Fibroblast of skin of right quadriceps (primary cell): ENCODE measurements at places on chromosomes 12 and 14.
A peak's percentile ranks its signal among the peaks of the same experiment; 100 is the strongest.

GRCh38 chr12:123681605-123682004, 10.7 kb downstream of the TCTN2 start:
- DNase-seq, result no peak

GRCh38 chr12:62686938-62687337, 220.3 kb downstream of the MON2 start:
- peak; percentile 76 for DNase-seq

DNA sequence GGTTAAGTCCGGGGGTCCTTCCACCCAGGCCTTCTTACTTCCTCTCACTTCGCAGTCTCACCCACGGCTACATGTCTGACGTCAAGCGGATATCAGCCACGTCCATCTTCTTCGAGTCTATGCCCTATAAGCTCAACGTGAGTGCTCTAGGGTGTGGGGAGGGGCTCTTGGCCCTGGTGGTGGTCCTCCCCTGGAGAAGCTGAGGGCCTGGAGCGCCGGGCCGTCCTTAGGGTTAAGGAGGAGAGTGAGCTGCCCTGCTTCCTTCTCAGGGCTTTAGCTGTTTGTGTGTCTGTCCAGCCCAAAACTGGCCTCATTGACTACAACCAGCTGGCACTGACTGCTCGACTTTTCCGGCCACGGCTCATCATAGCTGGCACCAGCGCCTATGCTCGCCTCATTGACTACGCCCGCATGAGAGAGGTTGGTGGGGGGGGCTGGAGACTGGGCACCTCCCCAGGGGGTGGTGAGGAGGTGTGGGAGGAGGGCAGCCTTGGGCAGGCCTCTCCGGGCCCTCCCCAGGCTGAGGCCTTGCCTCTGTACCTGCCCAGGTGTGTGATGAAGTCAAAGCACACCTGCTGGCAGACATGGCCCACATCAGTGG, 2.7 kb downstream of the SHMT2 start:
- no peak for DNase-seq

- DNase-seq, result peak; percentile 30
Measured at GRCh38 chr14:70045844-70046535, 142.8 kb downstream of the SLC8A3 start.

DNA sequence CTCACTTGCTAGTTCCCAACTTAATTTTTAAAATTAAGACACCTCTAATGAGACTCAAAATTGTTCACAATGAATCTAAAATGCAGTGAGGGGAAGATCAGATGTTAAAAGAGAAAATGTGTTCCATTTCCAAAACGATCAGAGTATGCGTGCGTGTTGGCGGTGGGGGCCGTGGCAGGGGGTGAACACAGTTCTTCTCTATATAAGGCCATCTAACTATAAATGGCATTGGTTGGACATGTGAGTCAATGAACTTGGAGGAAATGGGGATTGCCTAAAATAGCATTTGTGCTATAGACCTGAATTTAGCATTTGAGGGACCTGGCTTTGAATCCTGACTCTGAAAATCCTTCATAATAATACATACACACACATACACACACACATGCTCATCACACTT, 149.4 kb downstream of the FOXN3 start:
- no peak for DNase-seq

DNA sequence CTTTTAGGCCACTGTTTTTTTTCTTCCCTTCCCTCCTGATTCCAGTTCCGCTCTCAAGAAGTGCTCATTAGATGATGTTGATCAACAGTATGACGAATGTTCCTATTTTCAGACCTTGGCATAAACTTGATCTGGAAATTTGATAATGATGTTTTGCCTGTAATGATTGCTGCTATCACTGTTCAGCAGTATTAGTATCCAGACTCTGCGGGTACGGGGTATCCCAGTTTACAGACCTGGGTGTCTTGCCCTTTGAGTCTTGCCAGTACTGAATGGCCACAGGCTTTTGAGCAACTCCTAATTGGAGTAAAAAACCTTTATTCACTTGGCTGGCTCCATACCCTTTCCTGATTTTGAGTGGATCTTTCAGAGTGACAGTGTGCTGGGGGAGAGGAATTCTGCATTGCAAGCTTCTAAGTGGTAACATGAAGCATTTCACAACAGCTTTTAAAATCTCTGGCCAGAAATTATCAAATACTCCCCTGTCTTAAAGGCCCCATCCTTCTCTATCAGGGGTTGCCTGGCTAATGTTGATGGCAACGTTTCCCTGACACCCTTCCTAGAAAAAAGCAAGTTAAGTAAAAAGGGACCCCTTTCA, 5.9 kb upstream of the ASB8 start:
- DNase-seq, result no peak

- DNase-seq, result no peak
Measured at GRCh38 chr12:94620621-94621020, 29.7 kb downstream of the TMCC3 start.

- peak; percentile 95 for DNase-seq
Measured at GRCh38 chr12:64088431-64089349, 133.4 kb downstream of the KICS2 start.

DNA sequence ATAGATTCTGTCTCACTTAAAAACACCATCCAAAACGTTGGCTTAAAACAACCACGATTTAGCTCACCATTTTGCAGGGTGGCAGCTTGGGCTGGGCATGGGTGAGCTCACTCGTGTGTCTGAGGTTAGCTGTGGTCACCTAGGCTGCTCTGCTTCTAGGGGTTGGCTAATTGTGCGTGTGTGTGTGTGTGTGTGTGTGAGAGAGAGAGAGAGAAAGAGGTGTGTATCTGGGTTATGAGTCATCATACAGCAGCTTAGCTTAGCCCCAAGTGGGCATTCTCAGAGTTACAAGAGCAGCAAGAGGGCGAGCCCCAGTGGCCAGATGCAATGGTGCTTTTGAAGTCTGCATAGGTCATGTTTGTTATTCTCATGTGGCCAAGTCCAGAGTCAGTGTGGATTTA, 6.0 kb downstream of the FBXW8 start:
- DNase-seq, result peak; percentile 37

GRCh38 chr14:64715146-64715627, 11.0 kb downstream of the PLEKHG3 start:
- DNase-seq, result no peak

DNA sequence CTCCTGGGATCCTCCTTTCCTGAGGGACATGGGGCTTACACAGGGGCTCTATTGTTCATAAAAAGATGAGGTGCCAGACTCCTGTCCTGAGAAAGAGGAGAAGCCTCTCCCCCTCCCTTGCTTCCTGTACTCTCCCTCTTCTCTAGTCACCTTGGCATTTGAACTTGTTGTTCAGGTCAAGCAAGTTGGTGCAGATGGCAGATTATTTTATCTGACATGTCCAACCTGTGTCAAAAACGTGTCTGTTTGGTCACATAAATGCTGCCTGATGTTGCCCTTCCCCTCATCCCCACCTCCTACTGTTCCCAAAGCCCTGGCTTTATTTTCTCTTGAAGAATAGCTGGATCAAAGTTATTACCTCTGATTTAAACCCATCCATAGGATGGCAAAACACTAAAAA, 154.8 kb downstream of the TMX1 start:
- no peak for DNase-seq

- no peak for DNase-seq
Measured at GRCh38 chr12:20704860-20705259, 9.7 kb downstream of the SLCO1C1 start.

DNA sequence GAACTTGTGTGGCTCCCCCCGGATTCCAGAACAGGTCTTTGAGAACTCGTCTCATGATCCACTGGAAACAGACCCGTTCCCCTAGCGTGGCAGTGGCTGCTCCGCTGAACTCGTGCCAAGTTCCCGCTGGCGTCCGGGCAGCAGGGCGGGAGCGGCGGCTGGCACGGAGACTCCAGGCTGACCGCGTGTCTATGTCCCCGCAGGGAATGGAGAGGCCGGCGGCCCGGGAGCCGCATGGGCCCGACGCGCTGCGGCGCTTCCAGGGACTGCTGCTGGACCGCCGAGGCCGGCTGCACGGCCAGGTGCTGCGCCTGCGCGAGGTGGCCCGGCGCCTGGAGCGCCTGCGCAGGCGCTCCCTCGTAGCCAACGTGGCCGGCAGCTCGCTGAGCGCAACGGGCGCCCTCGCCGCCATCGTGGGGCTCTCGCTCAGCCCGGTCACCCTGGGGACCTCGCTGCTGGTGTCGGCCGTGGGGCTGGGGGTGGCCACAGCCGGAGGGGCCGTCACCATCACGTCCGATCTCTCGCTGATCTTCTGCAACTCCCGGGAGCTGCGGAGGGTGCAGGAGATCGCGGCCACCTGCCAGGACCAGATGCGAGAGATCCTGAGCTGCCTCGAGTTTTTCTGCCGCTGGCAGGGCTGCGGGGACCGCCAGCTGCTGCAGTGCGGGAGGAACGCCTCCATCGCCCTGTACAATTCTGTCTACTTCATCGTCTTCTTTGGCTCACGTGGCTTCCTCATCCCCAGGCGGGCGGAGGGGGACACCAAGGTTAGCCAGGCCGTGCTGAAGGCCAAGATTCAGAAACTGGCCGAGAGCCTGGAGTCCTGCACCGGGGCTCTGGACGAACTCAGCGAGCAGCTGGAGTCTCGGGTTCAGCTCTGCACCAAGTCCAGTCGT, 1.5 kb downstream of the APOLD1 start:
- peak; percentile 77 for DNase-seq

- DNase-seq, result no peak
Measured at GRCh38 chr12:105483691-105484090, 153.2 kb downstream of the C12orf75 start.

DNA sequence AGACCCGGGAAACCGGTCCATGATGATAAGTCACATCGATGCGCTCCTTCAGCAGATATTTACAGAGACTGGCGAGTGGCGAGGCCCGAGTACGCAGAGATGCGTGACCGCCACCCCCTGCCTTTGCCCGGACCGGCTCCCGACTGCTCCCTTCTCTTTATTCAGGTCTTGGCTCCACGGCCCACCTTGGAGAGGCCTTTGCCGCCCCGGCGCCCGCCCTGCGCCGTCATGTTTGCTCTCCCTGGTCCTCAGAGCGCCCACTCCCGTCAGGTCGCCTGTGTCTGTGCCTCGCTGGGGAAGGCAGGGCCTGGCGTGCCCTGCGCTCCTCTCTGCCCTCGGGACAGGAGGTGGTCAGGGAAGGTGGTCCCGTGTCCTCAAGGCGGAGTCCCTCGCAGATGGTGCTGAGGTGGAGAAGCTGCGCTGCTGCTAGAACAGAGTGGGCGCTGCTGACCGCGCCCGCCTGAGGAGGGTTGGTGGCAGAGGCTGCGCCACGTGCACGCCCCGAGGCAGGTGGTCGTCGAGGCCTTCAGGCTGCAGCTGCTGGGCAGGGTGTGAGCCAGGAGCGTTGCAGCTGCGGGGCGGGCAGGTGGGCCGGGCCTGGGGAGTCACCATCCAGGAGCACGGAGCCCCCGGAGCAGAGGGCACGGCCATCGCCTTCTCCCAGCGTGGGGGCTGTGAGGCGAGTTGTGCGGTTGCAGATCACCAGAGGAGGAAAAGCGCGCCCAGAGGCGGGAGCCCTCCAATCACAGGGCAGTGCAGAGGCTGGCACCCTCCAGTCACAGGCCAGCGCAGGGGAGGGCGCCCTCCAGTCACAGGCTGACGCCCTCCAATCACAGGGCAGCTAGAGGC, 27.2 kb downstream of the DDX51 start:
- no peak for DNase-seq

GRCh38 chr12:27631813-27632491, 64.3 kb upstream of the REP15 start:
- no peak for DNase-seq

- no peak for DNase-seq
Measured at GRCh38 chr14:72775923-72776554, 117.9 kb downstream of the DPF3 start.

- DNase-seq, result no peak
Measured at GRCh38 chr14:105845725-105846309, 319.4 kb downstream of the TMEM121 start.

GRCh38 chr14:101176535-101177205, 273.1 kb upstream of the RTL1 start:
- DNase-seq, result no peak

DNA sequence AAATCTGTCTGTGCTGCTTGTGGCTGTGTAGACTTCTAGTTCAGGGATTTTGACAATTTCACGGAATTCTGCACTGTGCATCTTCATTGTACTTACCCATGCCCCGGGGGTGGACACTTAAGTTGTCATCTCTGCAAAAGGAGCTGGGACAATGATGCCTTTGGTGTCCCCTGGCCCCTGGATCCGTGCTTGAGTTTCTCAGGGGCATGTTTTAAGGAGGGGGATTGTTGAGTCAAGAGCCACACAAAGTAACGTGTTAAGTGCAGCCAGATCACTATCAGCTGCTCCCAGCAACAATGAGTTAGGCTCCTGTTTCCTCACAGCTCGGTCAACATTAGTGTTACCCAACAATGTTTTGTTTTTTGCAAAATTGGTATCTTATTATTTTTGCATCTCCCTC, 305.0 kb upstream of the DIO3 start:
- DNase-seq, result no peak

- DNase-seq, result peak; percentile 48
Measured at GRCh38 chr12:71415336-71416231, 24.0 kb upstream of the LGR5 start.

DNA sequence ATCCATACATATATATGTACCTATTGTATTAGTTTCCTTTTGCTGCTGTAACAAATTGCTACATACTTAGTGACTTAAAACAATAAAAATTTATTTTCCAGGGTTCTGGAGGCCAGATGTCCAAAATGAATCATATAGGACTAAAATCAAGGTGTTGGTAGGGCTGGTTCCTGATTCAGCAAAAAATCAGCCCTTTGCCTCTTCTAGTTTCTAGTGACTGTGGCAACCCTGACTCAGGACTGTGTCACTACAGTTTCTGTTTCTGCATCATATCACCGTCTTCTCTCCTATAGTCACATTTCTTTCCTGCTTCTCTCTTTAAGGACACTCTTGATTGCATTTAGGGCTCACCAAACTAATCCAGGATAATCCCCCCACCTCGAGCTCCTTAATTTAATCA, 386.3 kb upstream of the TBX3 start:
- peak; percentile 4 for DNase-seq

- peak; percentile 84 for DNase-seq
Measured at GRCh38 chr14:74501135-74501614, 7.6 kb downstream of the ISCA2 start.

GRCh38 chr12:10716704-10717315, 6.3 kb downstream of the YBX3 start:
- peak; percentile 81 for DNase-seq

DNA sequence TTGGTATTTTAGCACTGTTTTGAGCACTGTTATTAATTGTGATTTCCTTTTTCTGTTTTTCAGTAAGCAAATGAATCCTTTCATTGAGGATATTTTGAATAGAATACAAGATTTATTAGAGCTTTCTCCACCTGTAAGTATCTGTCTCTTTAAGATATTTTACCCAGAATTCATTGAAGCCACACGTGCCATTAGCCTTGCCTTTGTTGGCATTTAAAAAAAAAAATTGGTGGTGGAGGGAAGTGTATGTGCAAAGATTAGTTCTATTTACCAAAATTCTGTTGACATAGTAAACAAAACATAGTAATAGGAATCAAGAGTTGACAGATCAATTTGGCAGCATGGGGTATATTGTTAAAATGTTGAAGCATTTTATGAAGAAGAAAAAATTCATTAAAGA, 23.8 kb downstream of the XPOT start:
- no peak for DNase-seq

GRCh38 chr14:89470401-89470800, 53.4 kb upstream of the FOXN3 start:
- DNase-seq, result no peak

DNA sequence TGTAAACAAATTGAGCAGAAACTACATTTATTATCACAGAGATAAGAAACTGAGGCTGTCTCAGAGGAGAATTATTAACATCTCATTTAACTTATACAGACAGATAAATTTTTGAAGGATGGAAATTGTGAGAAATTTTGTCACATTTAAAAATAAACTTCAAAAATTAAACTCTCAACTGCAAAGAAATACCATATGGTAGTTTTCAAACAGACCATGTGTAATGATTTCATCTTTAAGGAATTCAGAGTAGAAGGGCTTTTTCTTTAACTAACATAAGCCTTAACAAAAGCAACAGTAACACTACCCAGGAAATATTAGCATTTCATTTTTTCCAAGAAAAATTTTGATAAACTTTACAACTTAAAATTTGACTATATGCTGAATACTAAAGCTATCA, 26.6 kb downstream of the NUP37 start:
- DNase-seq, result peak; percentile 33
